ENCODE measurements at places on chromosomes 11 and 22.

DNA sequence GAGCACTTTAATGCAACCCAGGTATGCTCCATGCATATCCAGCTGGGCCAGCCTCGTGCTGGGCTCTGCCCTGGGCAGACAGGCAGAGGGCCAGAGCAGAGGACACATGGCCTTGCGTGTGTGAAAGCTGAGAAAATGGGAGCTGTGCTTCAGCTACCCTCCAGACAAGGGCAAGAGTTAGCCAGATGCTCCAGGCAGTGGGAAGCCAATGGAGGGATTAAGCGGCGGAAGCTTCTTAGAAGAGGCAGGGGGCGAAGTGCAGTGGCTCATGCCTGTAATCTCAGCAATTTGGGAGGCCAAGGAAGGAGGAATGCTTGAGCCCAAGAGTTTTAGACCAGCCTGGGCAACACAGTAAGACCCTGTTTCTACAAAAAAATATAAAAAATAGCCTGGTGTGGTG, 9.8 kb upstream of the ARHGEF17 start:
- no peak for DNase-seq

DNA sequence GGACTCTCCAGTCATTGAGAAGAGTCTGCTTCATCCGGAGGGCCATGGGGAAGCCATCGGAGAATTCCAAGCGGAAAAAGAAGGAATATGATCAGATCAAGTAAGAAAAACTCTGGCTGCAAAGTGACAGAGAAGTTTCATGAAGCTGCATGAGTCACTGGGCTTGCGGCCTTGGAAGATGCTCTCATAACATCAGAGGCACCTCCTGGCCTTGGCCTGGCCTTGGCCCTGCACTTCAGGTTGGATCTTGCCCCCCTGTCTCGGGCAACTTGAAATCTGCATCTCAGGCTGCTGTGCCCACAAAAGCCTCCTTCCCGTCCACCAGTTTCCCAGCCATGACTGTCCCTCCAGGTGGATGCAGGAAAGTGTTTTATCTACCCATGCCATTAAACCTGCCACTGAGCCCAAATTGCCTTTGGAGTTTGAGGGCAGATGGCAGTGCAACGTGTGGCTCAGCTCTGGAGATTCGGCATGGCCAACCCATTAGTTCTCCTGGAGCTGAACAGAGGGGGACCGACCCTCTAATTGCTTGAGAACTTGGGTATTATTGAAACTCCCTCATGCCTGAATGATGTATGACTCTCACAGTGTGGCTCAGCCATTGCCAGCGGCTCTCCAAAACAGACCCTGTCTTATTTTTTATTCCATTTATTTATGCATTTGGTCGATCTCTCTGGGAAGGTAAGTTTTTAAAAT, 66.7 kb downstream of the SEZ6L start:
- no peak for DNase-seq

- DNase-seq = no peak
Measured at GRCh38 chr11:79290761-79291160, 150.1 kb downstream of the TENM4 start.

GRCh38 chr11:117186431-117186761, 7.9 kb downstream of the SIDT2 start:
- DNase-seq = no peak

DNA sequence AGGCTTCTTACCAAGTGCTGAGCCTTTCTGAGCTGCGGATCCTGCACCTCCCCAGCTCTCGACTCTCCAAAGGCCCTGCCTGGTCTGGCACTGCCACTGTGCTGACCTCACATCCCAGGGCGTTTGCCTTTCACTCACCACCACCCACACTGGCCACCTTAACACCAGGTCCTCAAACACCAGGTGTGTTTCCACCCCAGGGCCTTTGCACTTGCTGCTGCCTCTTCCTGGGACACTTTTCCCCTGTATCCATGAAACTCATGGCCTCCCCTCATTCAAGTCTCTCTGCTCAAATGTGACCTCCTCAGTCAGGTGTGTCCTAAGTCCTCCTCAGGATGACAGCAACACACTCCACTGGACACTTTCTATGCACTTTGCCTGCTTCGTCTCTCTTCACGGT, 51.4 kb upstream of the ANO1 start:
- DNase-seq = no peak

DNA sequence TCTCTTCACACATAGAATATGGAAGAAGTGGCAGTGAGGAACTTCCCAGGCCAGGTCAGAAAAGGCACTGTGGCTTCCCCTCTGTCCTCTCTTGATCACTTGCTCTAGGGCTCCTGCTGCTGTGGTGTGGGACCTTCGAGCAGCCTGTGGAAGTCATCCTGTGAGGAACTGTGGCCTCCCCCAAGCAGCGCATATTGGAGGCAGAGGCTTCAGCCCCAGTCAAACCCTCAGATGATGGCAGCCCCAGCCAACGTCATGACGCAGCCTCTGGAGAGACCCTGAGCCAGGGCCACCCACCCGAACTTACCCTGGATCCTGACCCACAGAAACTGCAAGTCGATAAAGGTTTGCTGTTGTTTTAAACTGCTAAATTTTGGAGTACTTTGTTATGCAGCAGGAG, 444.9 kb downstream of the TBC1D22A start:
- no peak for DNase-seq

- no peak for DNase-seq
Measured at GRCh38 chr11:61340979-61341378, 8.0 kb downstream of the TKFC start.

- no peak for DNase-seq
Measured at GRCh38 chr11:114166897-114167323, 107.4 kb downstream of the ZBTB16 start.

DNA sequence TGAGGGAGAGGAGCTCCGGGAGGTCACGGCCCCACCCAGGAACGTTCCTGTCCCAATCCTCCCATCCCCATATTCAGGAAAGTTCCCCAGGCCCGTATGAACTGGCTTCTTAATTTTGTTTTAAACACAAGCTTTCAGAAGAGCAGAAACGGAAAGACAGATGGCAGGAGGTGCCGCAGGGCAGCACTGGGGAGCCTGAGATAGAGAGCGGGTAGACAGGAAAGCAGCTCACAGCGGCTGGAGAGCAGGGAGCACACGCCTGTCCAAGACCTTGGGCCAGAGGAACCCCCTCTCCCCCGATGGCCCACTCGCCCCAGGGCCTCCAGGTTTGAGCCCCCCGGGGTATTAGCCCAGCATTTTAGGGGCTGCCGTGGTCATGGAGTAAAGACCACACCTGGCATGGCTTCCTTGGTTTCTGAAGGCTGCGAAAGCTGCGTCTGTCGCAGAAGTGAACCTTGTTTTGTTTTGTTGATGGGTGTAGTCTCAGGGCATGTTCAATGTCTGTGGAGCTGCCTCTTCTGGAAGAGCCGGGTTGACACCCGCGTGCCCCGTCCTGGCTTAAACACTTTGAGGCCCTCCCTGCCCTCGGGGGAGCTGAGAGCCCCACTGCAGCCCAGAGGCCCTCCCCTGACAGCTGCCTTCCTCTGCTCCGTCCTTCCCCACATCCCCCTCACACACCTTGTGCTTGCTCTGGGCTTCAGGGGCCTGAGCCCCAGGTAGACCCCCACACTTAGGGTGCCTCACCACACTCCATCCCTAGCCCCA, 17.9 kb upstream of the KCNQ1OT1 start:
- no peak for DNase-seq

DNA sequence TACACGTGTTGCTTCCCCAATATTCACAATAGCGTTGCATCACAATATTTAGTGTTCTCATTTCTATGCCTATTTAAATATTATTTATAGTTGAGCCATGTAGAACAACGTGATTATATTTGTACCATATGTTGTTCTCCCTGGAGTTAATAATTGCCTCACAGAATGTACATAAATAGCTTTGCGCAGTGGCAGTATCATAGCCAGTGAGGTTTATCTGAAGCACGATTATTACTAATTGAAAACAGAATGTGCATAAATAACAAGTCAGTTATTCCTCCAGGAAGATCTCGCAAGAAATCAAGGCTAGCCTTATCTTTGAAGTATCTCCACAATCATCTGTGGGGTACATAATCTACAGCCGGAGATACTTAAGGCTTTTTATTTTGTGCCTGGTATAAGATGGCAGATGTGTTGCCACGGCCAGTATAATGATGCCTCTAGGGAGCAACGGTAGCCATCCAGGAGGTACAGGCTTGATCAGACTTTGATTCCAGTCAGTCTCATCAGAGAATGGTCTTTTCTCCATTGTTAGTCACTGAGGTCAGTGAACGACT, 197.5 kb downstream of the MSANTD4 start:
- no peak for DNase-seq

GRCh38 chr11:59575505-59575904, 40.1 kb downstream of the OSBP start:
- DNase-seq = no peak

DNA sequence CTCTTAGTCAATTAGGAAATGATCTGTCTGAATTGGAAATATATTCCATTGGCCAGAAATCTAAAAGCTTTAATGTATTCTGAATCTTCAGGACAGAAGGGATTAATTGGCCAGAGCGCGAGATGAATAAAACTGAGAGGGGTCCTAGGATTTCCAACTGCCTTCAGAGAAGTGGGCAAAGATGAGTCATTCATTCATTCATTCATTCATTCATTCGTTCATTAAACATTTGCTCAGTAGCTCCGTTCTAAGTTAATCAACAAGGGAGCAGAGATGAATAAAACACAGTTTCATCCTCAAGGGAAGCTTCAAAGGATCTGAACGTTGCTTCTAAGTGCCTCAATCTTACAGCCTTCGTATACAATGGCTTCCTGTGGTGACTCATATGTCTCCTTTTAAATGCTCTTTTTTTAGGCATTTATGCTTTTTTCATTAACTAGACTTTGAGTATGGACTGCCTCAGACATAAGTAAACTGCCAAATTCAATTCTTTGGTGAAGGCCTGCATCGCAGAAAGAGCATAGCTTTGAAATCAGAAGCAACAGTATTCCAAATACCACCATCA, 537.4 kb upstream of the CCDC90B start:
- DNase-seq = no peak

- no peak for DNase-seq
Measured at GRCh38 chr11:35838071-35838470, 105.8 kb upstream of the LDLRAD3 start.

- no peak for DNase-seq
Measured at GRCh38 chr11:1834779-1835670, at the start of gene SYT8. TSS of gene SYT8 (plus strand) at chr11:1834990. CDS start at chr11:1835106, 116 bp downstream.

DNA sequence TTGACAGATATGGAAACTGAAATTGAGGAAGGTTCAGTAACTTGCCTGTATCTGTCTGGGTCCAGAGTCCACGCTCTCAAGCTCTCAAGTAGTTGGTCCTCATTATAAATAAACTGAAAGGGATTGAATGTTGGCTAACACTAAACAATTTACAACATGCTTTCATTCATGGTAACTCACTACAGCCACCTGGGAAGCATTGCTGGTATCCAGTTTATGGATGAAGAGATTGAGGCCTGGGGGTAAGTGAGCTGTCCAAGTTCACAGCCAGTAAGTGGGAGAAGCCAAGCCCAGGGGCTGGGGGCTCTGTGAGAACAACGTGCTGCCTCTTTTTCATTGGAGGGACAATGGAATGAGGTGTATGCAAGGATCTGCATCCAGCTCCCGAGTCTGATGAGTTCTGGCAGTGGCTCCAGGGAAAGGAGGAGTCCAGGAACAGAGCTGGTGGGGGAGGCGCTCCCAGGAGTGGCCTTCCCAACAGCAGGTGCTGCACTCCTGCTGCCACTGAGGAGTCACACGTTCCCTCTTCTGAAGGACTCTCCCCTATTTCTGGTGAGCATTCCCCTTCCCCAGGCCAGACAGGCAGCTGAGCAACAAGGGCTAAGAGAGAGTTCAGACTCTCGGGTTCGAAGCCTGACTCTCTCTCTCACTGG, 175.8 kb downstream of the CSNK2A3 start:
- no peak for DNase-seq

GRCh38 chr11:92225125-92225567, 528 bp downstream of the FAT3 start:
- no peak for DNase-seq

GRCh38 chr11:114314096-114314495, 17.9 kb downstream of the NNMT start:
- DNase-seq = no peak

DNA sequence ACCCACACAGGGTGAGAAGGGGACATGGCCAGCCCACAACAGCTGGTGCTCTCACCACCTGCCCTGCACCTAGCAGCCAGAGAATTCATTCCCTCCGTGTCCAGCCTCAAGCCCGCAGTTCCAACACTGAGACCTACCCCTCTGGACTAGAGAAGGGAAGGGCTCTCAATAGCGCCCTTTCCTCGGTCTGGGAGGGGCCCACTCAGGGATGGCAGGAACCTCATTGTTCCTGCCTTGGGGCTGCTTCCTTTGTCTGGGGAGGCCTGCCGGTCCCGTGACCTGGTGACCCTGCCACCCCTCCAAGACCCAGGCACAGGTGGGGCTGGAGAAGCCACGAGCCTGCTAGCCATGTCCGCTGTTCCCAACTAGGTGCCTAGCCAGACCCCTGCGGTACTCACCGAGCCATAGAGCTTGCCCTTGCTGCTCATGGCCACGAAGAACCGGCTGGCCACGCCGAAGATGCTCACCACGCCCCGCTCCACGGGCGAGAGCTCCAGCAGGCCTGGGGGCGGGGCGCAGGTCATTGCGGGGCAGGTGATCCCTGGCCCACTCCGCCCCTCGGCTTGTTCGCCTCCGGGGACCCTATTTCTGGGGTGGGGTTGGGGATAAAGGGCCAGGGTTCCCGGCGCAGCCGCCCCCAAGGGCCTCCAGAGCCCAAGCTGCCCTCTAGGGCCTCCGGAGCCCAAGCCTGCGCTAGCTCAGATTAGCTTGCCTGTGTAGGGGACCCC, 1.4 kb downstream of the FGF4 start:
- DNase-seq = peak; percentile 33

DNA sequence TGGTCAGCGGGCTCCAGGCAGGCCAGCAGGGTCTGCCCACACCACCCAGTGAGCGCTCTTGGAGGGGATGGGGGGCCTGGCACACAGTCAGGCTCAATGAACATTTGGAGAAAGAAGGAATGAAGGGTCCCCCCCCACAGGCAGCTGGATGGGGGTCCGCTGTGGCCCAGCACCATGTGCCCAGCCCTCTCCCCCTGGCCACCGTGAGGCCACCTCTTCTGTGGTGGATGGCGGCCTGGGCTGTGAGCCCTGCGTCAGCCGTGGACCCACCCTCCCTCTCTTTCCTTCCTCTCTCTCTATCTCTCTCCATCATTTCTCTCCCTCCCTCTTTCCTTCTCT, 35.1 kb upstream of the MUC5AC start:
- no peak for DNase-seq

GRCh38 chr11:35112056-35112845, 26.7 kb upstream of the CD44 start:
- no peak for DNase-seq

GRCh38 chr22:39722501-39722900, 151.9 kb downstream of the CACNA1I start:
- DNase-seq = no peak

GRCh38 chr11:96229354-96229977, 113.5 kb downstream of the MAML2 start:
- no peak for DNase-seq

- no peak for DNase-seq
Measured at GRCh38 chr11:83566950-83567349, 280.8 kb upstream of the CCDC90B start.
